ENCODE measurements at places on chromosomes 5 and 9.
A peak's percentile ranks its signal among the peaks of the same experiment; 100 is the strongest.

GRCh38 chr5:175862131-175863012 lies 9.0 kb upstream of the CPLX2 start:
- DNase-seq: no peak

- DNase-seq: no peak
Observed at GRCh38 chr9:137373611-137373980, 49.4 kb downstream of the EXD3 start.

GRCh38 chr9:134046894-134047681 lies 20.7 kb downstream of the BRD3 start:
- DNase-seq: no peak

- DNase-seq: no peak
Observed at GRCh38 chr9:97600531-97601227, 32.5 kb downstream of the TSTD2 start.

DNA sequence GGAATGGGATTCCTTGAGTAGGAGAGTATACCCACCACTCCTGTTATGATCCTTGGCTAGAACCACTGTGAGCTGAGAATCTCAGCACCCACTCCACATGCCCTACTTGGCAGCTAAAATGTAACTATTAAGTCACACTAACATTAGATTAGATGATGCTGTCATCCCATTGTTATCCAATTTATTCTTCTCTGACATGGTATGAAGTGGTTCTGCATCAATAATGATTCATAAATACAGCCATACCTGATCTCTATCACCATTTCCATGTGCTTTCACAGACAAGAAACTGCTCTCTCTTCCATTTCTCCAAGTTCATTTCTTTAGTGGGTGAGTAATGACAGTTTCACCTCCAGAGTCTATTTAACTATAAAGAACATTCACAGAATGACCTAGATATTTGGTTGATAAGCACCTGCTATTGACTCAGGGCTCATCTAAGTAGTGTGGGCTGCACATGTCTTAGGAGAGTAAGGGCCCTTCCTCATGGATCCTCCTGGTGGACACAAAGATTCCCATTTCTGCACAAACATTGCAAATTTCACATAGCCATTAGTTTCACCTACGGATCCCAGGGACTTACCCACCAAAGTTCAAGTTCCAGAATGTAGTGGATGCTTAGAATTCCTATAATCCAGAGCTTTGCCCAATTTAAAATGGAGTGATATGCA lies 187.9 kb downstream of the EBF1 start:
- peak; percentile 10 for DNase-seq

DNA sequence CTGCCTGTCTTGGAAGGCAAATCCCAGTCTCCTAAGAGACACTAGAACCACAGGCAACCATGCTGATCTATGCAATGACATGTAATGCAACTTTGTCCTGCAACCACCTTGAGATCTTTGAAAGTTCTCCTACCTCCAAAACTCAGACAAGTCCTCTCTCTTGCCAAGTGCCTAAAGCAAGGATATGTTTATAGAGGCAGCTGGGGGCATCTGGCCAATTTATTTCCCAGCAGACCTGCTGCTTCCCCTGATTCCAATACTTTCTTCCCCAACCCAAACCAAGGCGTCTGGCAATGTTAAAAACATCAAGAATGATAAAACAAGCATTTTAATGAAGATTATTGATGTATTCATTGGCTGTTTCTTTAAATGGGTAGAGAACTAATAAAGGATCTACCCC lies 138.4 kb downstream of the DOCK8 start:
- no peak for DNase-seq

DNA sequence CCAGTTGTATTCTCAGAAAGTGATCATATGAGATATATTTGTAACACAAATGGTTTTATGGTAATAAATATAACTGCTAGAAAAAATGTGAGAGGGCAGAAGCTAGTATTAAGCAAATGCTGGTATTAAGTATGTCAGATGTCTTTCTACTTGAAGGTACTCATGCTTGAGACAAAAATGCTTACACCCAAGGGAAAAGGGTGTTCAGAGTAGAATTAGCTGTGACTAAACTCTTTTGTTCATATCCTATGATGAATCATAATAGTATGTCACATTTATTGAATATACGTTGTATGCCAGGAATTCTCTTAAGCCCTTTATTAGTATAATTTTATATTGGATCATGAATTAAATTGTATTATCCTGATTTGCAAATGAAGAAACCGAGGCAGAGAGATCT lies 2.2 kb downstream of the ADGRV1 start:
- no peak for DNase-seq

DNA sequence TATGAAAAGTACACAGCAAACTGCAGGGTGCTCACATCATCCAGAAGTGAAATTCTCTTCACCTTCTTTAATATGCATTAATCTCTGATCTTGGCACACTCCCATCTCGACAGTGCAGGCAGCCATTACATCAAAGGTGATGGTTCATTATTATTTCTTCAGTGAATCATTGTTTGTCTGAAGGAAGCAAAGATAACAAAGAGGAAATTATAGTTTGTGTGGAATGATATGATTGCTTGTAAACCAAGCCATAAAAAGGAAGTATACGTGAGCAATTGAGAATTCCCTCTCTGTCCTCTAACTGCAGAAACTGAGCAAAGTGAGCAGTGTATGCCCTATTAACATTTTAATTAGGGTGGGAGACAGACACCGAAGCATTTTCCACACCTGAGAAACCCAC lies 171.6 kb upstream of the PPP1R2B start:
- no peak for DNase-seq

DNA sequence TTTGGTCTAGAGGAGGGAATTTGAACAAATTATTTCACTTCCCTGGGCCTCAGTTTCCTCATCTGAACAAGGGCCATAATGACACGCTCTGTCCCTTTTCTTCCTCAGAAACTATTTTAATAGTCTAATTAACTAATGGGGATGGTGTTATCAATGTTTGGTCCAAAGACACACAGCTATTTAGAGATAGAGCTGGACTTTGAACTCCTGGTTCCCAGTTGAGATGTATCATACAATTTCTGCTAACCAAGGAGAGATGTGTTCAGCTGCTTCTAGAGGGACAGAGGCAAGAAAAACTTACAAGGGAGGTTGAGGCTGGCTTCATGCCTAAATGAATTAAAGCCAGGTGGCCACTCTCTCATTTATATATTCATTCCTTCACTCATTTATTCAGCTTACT lies 90.6 kb upstream of the CLINT1 start:
- DNase-seq: no peak

- DNase-seq: peak; percentile 81
Observed at GRCh38 chr9:38362852-38363588, 29.5 kb upstream of the ALDH1B1 start.

DNA sequence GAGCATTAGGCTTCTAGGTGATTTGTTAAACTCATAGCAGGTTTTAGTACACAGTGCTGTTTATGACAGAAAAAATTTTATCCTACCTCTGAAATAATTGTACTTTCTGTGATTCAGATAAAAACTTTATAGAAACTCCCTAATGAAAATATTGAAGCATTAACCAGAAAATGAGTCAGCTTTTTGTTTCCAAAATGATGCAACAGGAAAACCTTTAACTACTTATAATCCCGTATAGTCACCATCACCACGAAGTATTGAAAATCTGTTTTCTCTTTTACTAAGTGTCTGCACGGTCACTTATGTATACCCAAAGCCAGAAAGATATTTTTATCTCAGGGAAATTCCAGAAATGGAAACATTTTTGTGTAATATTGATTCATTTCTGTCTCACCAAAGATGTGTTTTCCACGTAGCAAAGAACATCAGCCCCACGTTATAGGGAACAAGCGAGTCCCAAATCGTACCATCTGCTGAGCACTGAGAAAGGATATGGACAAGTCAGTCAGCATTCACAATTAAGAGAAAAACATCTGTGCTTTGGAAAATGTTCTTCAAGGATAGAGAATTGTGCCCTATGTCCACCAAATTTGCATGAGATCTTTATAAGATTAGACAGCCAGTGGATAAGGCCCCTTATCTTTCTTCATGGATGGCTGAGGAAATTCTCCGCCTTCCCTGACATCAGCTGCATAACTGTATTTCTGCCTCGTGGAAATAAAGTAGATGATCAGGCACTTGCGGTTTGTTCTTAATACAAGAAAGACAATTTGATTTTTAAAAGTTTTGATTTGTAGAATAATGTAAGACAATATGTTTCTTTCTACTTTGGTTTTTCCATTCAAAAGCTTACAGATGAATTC lies 41.9 kb downstream of the TNFAIP8 start:
- DNase-seq: peak; percentile 74

GRCh38 chr5:151772029-151772845 lies 483 bp downstream of the G3BP1 start:
- DNase-seq: peak; percentile 48

- DNase-seq: no peak
Observed at GRCh38 chr9:87535817-87536539, 38.3 kb downstream of the DAPK1 start.

GRCh38 chr9:14198047-14198840 lies 115.7 kb downstream of the NFIB start:
- DNase-seq: peak; percentile 43

- DNase-seq: no peak
Observed at GRCh38 chr5:137594717-137595116, 95.6 kb upstream of the SPOCK1 start.

DNA sequence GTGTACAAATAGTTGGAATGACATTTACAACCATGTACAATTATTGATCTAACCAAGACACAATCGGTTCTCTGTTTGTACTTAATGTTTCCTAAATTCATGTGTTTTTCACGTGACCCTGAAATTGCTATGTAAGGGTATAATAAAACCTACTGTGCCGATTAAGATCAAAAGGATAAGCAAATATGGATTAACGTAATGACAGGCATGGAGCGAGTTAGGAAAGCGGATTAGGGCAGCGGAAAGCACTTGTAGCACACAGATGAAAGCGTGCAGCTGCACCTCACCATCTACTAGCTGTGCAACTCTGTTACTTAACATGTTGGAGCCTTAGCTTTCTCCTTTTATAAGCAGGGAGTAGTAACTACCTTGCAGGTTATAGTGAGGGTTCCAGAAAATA lies 38.3 kb upstream of the ZFYVE16 start:
- DNase-seq: no peak

All from LHCN-M2 (cell line).